ENCODE measurements at places on chromosomes 4 and X.

DNA sequence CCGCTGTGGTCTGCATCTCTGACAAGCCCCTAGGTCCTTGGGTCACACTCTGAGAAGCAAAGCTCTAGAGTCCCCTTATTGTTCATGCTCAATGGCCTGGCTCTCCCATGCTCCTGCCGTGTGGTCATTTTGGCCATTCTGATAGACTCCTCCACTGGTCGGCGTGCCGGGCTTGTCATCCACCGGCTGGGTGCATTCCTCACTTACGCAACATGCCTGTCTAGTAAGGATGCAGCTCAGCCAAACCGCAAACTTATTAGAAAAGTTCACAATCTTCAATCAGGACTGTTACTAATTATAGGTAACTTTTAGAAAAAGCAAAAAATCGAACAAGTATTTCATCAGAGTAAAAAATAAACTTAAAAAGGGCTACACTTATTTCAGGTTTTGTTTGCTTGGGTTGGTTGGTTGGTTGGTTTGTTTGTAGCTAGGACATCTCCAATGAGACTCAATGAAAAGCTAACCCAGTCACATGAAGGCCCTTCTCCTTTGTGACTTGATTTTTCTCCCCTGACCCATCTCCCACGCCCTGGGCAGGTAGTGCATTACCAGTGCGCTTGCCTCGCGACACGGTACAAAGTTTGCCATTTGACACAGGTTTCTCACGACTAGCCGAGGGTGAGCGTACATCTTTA, 41.0 kb downstream of the IRF2 start:
- DNase-seq = no peak

DNA sequence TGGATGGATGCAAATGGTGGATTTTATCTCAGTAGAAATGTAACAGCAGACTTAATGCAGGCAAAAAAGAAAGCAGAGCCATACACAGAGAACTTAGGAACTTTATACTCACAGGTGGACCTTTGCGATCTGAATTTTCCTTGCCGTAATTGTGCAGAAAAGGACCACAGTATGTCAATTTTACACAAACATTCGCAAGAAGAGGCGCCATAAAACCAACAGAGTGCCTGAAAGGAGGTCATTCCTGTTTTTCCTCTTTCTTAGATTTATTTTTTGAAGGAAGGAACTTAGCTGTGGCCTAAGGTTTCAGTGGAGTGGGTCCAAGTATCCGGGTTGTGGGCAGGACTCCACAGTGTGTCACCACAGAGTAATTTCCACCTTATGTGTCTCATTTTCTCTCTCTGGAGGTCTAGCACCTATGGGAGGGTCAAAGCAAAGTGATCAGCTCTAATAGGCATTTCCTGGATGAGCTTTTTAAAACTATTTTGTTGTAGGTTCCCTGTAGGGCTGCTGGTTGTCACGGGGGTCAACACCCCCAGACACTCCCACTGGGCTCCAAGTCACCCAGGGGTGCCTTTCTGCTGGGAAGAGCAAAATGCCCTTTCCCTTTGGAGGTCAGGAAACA, 24.7 kb upstream of the PBDC1 start:
- DNase-seq = no peak

DNA sequence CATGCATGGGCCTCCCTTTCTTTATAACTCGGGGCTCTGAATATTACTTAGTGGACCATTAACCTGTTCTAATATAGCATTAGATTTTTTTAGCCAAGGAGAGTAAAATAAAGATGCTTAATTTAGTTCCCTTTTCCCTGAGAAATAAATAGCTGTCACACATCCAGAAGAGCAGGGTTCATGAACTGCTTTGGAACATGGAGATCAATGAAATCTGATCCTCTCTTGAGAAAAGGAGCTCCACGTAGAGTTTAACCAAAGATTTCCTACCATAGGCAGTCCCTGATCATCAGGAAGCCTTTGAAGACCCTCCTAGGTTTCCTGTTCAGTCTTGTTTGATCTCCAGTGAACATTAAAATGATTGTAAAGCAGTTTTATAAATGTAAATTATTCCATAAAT, 8.5 kb upstream of the PCDH19 start:
- no peak for DNase-seq

DNA sequence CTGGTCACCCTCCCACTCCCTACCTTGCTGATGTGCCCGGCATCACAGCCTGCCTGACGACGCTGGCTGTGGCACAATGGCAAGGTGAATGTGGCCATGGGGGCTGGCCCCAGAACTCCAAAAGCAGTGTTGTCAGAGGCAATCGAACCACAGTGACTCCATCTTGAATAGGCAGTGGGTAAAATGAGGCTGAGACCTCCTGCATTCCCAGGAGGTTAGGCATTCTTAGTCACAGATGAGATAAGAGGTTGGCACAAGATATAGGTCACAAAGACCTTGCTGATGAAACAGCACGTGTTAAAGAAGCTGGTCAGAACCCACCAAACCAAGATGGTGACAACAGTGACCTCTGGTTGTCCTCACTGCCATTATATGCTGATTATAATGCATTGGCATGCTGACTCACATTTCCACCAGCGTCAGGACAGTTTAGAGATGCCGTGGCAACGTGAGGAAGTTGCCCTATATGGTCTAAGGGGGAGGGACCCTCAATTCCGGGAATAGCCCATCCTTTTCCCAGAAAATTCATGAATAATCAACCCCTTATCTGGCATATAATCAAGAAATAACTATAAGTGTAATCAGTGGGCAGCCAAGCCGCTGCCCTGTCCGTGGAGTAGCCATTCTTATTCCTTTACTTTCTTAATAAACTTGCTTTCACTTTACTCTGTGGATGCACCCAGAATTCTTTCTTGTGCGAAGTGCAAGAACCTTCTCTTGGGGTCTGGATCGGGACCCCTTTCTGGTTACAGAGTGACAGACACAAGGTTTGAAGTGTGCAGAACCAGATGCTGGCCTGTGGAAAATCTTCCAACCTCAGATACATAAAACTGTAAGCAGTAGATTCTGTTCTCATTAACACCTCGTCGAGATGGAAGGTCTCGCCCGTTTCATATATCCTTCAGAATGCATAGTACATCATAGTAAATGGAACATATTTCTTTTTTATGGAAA, 26.8 kb upstream of the CLDN24 start:
- DNase-seq = peak; percentile 93

DNA sequence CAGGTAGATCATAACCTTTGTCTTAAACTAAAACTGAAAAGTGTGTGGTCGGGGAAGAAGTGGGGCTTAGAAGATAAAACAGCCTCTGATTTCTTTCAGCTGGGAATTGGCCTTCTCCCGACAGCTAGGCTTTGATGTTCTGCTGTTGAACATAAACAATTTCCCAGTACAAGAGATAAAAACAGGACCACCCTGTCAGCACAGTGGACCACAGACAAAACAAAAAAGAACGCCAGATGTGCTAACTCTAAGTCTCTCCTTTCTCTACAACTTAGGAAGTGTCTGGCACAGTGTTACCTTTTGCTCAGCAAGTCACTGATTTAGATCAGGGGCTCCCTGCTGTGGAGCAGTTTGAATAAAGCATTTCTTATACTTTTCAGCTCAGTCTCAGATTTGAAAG, 87.5 kb upstream of the UXT start:
- no peak for DNase-seq

DNA sequence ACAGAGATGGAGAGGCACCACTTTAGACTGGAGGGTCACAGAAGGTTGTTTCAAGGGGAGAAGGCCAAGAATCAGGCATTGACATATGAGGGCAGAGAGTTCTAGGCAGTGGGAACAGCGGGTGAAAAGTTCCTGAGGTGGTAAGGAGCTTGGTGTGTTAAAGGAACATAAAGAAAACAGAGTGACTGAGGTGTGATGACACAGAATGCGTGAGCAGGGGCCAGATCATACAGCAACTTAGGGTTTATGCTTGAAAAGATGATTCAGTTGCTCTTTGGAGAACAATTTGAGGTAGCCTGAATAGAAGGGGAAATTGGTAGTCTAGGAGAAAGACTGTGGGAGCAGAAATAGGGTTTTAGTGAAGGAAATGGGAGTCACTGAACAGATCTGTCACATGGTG, 179.2 kb downstream of the AMELX start:
- no peak for DNase-seq

DNA sequence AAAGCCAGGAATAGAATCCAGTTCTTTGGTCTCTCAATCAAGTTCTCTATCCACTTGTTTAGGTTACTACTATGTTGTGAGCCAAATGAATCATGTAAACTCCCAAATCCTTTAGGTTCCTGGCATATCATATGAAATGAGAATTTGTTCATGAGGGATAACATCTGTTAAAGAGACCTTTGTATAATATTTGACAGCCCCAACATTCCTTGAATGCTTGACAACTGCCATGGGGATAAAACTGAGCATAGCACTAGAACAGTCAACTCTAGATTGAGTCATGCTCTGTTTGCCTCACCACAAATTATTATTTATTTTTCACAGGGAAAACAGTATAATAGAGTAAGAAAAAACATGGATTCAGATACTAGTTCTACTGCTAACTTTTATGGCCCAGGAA, 93.3 kb downstream of the NAA11 start:
- no peak for DNase-seq

DNA sequence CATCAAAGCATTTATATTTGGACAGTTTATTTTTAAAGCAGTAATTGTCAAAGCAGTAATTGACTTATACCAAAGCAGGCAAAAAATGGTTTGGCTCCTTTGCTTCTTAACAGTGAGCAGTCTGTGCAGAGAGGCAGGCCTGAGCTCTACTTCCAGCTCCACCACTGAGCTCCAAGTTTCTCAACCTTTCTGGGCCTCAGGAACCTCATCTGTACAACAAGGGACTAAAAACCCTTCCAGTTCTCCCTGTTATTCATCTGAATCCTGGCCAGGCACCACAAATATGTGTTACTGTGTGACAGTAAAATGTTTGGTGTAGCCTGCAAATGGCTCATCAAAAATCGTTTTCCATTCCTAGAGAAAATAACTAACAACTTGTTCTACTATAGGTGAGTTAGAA, 88.7 kb upstream of the TTC29 start:
- no peak for DNase-seq

- no peak for DNase-seq
Measured at GRCh38 chr4:168177546-168178149, 85.3 kb downstream of the ANXA10 start.

GRCh38 chr4:173272996-173273395, 61.2 kb downstream of the HMGB2 start:
- peak; percentile 21 for DNase-seq

GRCh38 chr4:70996018-70996360, 2.5 kb downstream of the DCK start:
- DNase-seq = no peak

- no peak for DNase-seq
Measured at GRCh38 chr4:153212736-153213135, 8.5 kb downstream of the TRIM2 start.

GRCh38 chr4:121674191-121674590, 22.6 kb downstream of the ANXA5 start:
- DNase-seq = no peak

GRCh38 chrX:134603806-134604700, 54.2 kb downstream of the PLAC1 start:
- DNase-seq = peak; percentile 67

DNA sequence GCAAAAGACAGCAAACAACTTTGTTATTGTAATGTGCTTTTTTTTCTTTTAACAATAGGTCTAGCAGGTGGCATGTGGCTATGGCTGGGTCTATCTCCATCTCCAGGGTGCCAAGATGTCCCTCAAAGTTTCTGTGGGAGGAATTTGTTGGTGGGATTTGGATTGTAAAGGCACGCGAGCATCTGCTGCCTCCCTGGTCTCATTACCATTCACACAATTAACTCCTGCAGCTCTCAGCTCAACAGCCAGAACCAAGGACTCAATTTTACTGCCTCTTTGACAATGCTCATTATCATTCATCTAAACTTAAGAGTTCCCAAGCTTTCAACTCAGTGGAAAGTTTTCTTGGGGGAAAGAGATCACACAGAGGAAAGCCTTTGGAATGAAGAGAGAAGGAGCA, 10.9 kb upstream of the PCDH18 start:
- no peak for DNase-seq

- no peak for DNase-seq
Measured at GRCh38 chr4:13212936-13213335, 271.2 kb downstream of the RAB28 start.

DNA sequence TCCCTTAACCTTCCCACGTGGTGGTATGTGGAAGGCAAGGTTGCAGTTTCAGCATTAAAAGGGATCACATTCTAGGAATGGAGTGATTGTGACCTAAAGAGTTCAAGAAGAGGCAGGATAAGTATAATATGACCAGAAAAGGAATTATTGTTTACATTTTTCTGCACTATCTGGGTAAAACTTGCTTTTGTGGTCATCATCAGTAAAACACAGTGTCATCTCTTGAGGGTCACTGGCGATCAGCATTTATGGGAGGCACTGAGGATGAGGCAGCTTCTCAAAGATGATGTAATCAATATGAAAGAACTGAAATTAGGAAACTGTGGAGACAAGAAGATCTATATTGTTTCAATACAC, 88.7 kb downstream of the CFAP299 start:
- no peak for DNase-seq

- no peak for DNase-seq
Measured at GRCh38 chr4:185999207-185999606, 69.7 kb upstream of the TLR3 start.

- DNase-seq = no peak
Measured at GRCh38 chr4:165879641-165880040, 6.6 kb downstream of the TLL1 start.

DNA sequence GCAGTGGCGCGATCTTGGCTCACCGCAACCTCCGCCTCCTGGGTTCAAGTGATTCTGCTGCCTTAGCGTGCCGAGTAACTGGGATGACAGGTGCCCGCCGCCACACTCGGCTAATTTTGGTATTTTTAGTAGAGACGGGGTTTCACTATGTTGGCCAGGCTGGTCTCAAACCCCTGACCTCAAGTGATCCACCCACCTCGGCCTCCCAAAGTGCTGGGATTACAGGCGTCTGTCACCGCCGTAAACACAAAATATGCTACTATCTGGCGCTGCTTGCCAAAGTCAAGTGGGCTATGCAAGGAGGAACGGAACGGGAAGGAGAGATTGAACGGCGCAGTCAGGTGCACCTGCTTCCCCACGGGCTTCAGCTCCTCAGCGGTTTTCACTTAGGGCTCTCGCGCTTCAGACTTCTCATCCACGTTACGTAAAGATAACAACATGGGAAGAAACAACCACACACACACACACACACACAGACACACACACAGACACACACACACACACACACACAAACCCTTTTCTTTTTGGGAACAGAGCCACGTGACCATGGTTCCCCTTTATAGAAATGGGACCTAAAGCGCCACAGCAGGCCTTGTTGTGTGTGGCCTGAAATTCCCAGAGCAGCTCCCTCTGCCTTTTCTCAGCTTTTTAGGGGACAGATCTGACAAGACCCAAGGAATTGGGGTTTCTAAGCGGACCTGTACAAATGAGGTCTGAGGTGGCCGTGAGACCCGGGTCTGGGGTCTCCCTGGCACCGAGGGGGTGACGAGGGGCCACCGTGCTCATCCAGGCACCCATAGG, 1.5 kb downstream of the P2RY8 start:
- no peak for DNase-seq

GRCh38 chr4:83964996-83965541, 429.2 kb downstream of the GPAT3 start:
- DNase-seq = no peak

DNA sequence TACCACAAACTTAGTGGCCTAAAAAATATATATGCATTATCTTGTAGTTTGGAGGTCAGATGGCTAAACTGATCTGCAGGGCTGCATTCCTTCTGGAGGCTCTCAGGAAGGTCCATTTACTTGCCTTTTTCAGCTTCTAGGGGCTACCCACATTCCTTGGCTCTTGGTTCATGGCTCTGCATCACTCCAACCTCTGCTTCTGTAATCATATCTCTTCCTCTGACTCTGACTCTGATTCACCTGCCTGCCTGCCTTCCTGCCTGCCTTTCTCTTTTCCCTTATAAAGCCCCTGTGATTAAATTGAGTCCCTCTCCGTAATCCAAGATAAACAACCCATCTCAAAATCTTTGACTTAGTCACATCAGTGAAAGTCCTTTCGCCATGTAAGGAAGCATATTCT, 25.0 kb upstream of the FRMPD4 start:
- DNase-seq = no peak
